ENCODE measurements at places on chromosomes 6 and 20.

DNA sequence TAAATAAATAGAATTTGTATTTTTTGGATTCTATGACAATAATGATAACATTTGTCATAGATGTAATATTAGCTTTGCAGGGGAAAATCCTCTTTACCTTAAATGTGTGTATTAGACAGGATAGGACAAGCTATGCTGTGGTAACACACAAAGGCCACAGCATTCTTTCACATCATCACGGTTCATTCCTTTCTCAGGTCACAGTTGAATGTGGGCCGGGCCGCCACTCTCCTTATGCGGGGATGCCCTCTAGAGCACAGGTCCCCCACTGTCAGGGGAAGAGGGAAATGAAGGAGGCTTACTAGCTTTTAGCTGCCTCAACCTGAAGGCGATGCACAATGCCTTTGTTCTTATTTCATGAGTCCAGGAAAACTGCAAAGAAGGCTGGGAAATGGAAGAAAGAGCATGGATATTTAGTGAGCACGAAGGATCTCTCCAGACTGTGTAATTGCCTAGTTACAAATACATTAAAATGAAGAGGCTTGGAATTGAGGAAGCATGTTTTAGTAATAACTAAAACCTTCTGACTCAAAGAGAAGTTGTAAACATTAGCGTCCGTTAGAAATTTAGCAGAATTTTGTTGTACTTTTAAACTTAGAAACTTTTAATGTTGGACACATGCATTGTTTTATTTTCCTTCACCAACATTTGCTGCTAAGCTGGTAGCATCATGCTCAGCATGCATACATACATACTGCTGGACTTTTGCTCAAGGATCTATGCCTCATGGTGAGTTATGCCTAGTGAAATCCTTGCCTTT, 248.9 kb upstream of the FOXQ1 start:
- no peak for DNase-seq

DNA sequence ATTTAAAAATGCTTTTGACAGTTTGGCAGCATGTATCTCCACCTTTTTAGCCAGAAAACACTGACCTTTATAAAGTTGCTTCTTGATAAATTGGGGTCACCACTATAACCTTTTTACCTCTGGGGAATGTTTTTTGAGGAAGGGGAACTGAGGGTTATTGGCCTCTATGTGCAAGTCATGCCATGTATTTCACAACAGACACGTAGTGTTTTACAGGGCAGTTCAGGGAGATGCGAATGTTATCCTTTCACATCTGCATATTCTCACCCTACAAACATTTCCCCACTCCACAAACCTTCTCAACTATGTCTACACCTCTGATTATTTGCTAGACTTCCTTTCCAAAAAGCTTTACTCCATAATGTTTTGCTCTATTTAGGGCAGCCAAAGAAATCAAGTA, 17.0 kb upstream of the SLA2 start:
- DNase-seq, result no peak

GRCh38 chr20:11850901-11851300, 66.8 kb upstream of the BTBD3 start:
- no peak for DNase-seq

GRCh38 chr6:100464162-100464851, 414 bp downstream of the SIM1 start:
- no peak for DNase-seq

DNA sequence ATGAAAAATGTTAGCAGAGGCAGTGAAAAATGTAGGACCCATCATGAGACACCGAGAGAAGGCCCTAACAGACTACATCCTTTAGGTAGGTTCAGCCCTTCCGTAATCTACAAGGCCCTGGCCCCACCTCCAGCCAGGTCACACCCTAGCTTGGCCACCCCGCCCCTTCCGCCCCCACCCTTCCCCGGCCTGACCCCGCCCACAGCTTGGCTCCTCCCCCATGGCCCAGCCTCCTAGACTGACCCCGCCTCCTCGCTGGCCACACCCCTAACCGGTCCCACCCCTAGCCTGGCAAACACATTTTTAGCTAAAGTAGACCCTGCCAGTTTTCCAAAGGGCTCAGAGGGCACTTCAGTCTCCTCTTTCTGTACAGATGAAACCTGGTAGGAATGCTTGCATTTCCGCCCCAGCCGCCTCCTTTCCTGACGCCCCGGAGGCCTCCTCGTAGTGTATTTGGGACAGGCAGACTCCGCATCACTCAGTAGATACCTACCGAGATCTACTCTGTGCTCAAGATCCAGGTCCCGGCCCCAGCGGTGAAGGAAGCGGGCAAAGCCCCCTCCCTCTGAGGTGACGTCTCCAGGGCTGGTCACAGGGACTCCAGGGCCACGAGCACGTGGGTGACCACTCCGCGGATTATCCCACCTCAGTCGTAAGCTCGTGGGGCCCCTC, 443.5 kb downstream of the PREX1 start:
- DNase-seq, result no peak

DNA sequence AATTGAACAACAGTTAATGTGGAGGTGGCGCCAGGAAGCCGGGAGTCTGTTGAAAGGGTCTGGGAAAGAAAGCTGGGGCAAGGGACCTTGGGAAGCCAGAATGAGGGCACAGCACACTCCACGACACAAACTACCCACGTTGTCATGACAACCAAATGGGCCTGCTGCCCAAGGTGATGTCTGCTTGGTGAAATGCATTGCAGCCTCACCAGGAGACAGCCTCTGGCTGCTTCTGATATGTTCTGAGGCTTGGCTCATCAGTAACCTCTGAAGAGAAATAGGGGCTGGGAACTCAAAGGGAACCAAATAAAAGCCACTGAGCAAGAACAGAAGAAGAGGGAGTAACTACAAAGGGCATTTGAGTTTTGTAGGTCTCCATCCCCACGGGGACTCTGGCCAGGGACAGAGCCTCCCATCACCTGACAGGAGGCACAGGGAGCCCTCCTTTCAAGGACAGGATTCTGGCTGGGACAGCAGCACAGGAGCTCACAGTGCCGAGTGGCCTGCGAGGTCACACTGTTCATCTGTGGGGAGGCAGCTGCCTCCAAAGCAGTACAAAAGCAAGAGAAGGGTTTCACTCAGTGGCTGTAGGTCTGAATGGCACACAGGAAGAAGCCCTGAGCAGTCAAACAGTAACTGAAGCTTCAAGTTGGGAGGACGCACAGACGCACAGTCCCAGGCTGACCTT, 44.6 kb upstream of the KCNK16 start:
- DNase-seq, result peak; percentile 21

DNA sequence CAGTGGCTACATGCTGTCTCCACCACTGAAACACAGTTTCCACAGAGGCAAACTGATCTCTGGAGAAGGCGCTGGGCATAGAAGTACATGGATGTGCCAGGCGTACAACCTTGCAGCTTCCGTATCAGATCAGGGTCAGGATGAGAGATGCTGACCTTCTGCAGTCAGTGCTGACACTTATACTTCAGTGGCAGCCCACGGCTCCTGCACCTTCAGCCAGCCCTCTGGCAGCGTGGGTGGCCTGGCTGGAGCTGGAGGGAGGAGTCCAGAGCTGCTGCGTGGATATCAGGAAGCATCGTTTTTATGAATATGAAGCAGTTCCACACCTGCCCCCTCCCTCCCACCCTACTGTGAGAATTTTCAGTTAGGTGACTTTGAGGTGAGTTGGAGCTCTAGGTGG, 149.3 kb downstream of the CFAP61 start:
- no peak for DNase-seq

- peak; percentile 65 for DNase-seq
These were observed 3.6 kb downstream of the SULF2 start for GRCh38 chr20:47781632-47782031.

GRCh38 chr6:55530931-55531330, 48.1 kb downstream of the HMGCLL1 start:
- DNase-seq, result no peak

- DNase-seq, result peak; percentile 62
These were observed 7.5 kb downstream of the SRXN1 start for GRCh38 chr20:645318-646106.

- no peak for DNase-seq
These were observed 34.8 kb upstream of the JAG1 start for GRCh38 chr20:10708351-10709185.

DNA sequence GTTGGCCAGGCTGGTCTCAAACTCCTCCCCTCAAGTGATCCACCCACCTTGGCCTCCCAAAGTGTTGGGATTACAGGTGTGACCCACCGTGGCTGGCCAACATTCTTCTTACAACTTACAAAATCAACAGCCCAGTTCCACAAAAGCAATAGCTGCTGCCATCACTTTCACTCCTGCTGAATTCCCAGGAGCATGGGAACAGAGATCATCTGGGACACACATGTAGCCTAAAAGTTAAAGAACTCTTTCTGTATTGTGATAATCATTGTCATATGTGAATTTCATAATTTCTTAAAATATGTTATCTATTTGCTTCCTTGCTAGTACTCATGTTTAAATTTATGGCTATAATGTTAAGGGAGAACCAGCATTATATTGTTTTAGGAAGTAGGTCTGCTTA, 51.7 kb downstream of the NCOA6 start:
- DNase-seq, result no peak

- no peak for DNase-seq
These were observed 14.3 kb upstream of the RAB5IF start for GRCh38 chr20:36591281-36591680.

DNA sequence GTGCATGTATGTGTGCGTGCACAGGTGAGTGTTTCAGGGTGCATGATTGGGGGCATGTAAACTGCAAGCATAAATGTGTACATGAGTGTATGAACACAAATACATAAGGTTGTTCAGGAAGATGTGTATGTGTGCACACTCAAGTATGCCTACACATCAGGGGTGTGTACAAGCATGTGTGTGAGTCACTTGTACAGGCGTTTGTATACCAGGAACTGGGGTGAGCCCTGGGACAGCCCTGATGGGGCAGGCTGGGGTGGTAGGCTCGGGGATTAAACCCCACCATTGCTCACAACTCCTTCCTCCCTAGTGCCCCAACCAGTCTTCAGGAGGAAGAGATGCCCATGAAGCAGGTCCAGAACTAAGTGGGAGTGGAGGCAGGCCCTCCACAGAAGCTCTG, 4.3 kb downstream of the CRIP3 start:
- DNase-seq, result no peak

- no peak for DNase-seq
These were observed 9.8 kb downstream of the SNPH start for GRCh38 chr20:1275919-1276318.

GRCh38 chr6:5936631-5937030, 70.1 kb downstream of the NRN1 start:
- DNase-seq, result no peak

DNA sequence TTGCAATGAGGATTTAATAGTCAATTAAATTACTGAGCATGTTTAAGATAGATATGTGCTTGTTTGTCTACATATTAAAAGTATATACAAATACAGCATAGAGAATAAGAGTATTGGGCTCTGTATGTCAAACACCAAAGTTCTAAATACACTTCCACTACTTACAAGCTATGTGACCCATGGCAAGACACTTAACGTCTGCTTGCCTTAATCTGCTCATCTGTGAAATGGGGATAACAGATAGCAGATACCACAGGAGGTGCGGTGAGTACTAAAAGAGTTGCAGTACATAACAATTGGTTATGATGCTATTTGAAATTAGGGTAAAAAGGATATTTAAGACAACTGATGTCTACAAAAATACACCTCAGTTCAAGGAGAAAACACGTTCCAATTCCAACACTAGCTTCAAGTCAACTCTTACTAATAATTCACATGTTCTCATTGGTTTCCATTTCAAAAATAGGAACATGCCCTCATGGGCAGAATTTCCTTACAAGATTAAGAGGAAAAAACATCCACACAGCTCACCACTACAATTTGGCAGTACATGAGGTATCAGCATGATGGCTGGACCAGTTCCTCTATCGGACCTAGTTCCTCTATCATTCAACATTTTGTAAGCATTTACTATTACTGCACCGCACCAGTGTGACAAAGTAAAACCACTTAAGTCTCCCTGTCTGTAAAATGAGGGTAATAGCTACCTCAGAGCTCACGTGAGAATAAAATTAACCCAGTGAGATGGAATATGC, 101.1 kb downstream of the SMLR1 start:
- DNase-seq, result no peak

GRCh38 chr6:31620586-31621319, at the start of gene PRRC2A:
Gene PRRC2A (plus strand): TSS chr6:31620715. CDS start chr6:31622790, 2,075 bp downstream.
- DNase-seq, result peak; percentile 28

GRCh38 chr6:155519176-155519738, 63.6 kb upstream of the NOX3 start:
- DNase-seq, result no peak

DNA sequence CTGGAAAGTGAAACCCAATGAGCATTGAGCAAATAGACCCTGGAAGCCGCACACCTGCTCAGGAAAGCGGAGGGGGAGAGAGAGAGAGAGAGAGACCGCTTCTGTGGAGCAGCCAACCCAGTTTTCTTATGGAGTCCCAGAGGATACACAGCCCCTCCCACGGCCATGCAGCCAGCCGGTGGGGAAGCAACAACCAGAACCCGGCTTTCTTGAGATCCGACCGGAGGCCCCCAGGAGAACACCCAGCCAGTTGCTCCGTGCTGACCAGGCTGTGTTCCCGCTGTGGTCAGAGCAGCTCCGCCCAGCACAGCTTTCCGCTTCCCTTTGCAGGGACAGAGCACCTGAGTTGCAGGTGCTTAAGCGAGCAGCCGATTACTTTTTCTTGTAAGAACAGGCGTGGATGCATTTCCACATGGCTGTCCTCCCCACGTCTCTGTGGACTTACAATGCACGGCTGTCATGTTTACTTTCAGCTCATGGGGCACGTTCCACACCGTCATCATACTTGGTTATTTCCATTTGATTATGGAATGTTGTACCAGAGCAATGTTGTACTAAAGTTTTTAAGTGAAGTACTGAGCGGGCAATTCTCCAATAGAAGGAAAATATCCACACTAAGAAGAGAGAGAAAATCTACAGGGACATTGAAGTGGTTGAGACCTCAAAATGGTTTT, 381.9 kb downstream of the THBS2 start:
- no peak for DNase-seq

DNA sequence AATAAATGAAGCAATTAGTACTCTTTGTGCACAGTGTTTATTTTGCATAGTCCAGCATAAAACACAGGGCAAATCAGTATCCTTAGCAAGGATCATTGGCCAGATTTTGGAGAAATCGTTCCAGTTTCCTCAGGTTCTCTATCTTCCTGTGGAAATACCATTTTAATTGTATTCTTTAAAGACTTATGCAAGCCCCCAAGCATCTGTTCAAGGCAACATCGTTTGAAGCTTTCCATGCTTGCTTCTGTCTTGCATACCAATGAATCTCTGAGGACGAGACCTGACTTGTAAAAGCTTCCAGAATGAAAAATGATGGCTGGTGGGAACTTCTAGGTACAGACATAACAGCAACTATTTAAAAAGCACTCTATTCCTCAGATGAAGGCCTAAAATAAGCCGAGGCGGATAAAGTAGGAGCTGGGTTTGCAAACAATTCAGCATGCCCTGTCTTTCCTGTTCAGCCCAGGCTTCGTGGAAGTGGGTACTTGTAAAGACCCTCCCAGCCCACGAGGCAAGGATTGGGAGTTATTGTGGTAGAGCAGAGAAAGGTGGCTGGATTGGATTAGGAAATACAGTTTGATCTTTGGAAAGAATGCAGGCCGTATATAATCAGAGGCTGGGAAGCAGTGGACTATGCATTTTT, 21.6 kb downstream of the NRSN1 start:
- DNase-seq, result no peak

GRCh38 chr6:12537389-12537788, 179.2 kb upstream of the PHACTR1 start:
- DNase-seq, result no peak

- no peak for DNase-seq
These were observed 390.1 kb downstream of the ZFAND3 start for GRCh38 chr6:38209371-38210260.

Measured in NCI-H1694 (cell line).